Stimulated activated CD4-positive, alpha-beta T cell treated with anti-CD3 and anti-CD28 coated beads, Interleukin-12 subunit alpha, Interleukin-12 subunit beta, amount 100 ng/mL, for 24 hours (primary cell): ENCODE measurements at places on chromosomes 3 and 15.

- DNase-seq, result no peak
These were observed 96.1 kb upstream of the RASGRP1 start for GRCh38 chr15:38660738-38661137.

DNA sequence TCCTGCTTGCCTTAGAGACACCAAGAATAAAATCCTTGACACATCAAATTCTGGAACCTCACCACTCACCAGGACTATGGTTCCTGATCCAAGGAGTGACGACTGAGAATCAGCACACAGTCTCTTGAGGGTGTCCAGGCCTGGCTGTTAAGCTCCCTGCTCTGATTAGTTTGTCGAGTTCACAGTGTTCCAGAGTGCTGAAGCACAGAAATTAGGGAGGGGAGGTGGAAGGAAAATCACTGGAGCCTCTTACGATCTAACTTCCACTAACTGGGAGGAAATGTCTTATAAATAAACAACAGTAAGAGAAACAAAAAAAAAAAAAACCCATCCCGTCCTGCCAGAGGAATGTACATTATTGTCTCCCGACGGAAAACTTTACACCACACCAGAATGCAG, 330.2 kb downstream of the TIGIT start:
- no peak for DNase-seq

- DNase-seq, result no peak
These were observed 57.2 kb upstream of the USP3 start for GRCh38 chr15:63447017-63447676.

DNA sequence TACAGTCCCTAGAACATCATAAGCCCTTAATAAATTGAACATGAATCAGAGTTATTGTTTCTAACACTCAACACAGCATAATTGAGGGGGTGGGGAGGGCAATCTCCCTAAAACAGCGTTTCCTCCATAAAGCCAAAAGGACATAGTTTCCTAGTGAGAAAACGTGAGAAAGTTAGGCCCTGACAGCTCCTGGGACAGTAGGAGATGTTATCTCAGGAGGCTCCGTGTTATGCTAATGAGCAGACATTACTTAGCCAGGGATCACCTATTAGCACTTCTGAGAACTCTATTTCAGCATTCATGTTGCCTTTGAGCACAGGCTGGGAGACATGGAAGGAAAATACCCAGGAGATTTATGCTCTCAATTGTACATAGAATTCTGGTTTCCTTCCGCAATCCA, 229.1 kb upstream of the ADAMTS9 start:
- no peak for DNase-seq

DNA sequence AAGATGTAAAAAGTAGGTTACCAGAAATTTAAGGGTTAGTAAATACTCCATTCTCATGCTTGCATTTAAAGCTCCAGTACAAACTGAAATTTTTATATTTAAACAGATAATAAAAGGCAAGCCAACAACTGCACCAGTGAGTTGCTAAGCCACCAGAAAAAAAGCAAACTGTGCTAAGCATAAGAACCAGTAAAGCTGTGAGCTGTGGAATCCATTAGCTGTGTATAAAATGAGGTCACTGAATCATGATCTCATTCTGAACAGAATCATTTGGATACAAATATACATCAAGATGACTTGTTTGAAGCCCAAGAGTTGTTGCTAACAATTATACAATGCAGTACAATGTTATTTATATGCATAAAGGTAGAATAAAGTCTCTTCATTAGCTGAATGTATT, 1312.2 kb downstream of the SI start:
- no peak for DNase-seq

DNA sequence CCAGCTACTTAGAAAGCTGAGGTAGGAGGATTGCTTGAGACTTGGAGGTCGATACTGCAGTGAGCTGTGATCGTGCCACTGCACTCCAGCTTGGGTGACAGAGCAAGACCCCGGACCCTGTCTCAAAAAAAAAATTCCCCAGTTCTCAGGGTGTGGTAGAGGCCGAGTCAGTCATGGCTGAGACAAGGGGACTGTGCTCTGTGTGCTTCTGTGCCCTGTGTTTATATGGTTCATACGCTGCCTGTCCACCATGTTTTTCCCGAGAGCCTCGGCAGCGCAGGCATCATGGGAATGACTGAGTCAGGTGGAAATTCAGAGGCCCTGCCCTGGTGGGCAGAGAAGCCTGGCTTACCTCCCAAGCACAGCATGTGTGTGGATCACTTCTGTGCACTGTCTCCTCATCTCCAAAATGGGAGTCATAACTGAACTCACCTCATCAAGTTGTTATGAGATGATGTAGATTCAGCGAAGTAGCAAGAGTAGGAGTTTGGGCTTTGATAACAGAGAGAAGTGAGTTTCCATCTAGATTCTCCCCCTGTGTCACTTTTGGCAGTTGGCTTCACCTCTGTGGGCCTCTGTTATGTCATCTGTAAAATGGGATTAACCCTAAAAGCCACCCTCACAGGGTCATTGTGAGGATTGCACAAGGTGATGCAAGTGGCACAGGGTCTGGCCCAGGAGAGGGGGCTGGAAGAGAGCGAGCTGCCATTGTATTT, 56.9 kb downstream of the FLNB start:
- no peak for DNase-seq

DNA sequence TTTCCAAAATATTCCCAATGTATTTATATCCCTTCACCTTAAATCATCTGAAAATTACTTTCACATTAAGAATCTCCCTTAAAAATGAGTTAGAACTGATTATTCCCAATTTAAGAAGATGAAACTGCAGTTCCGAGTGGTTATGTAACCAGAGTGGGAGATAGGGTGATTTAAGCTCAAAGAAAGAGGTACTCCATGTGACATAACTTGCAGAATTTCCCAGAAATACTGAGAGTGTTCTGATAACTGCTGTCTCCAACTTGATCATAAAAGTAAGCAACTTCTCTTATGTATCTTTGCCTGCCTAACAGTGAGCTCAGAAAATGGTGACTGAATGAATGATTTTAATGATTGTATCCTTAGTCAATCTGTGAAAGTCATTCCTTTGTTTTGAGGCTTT, 32.3 kb downstream of the ARRDC4 start:
- no peak for DNase-seq
